ENCODE measurements at places on chromosomes 3 and 15.

- DNase-seq, result no peak
- H3K4me1 ChIP-seq, result no peaks in the 10 kb centered on the region
- H3K27ac ChIP-seq, result no peak overlapping the region
- no peaks in the 10 kb centered on the region for H3K27me3 ChIP-seq
- H3K36me3 ChIP-seq, result no peaks in the 10 kb centered on the region
- no peak overlapping the region for H3K4me3 ChIP-seq
Measured at GRCh38 chr3:11910971-11911531, 64.4 kb upstream of the TAMM41 start.

- no peak overlapping the region for H3K27ac ChIP-seq
- H3K27me3 ChIP-seq, result no peaks in the 10 kb centered on the region
- H3K4me1 ChIP-seq, result no peaks in the 10 kb centered on the region
- no peaks in the 10 kb centered on the region for H3K36me3 ChIP-seq
- DNase-seq, result no peak
Measured at GRCh38 chr3:186705882-186706780, 11.0 kb upstream of the KNG1 start.

DNA sequence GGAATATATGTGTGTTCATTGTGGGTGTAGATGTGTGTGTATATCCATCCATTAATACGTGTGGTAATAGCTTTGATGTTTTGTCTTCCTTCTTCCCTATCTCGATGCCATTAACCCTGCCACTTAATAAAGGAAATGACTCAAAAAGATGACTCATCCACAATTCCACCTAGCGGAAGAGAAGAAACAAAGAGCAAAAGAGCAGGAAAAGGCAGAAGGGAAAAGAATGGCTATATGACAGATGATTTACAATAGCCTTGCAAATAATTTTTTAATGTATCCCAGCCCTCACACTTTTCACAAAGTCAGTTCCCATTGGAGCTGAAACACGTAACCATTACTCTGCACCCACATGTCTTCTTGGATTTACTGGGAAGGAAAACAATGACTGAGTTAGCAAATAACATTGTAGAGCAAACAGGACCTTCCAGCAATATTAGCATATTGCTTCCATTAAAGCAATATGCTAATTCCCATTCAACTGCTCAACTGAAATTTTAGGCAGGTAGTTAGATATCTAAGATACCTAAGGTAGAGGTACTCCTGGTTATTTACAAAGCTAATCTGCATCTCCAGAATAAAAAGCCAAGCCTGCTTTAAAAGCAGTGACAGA, 197.2 kb downstream of the KCNAB1 start:
- H3K4me1 ChIP-seq, result no peaks in the 10 kb centered on the region
- no peaks in the 10 kb centered on the region for H3K36me3 ChIP-seq
- no peaks in the 10 kb centered on the region for H3K27me3 ChIP-seq
- no peak for DNase-seq
- H3K27ac ChIP-seq, result no peak overlapping the region

- no peaks in the 10 kb centered on the region for H3K36me3 ChIP-seq
- H3K27ac ChIP-seq, result no peak overlapping the region
- H3K4me1 ChIP-seq, result peaks cover 30% of the 10 kb centered on the region
- DNase-seq, result no peak
- peaks cover 100% of the 10 kb centered on the region for H3K27me3 ChIP-seq
- H3K4me3 ChIP-seq, result no peak overlapping the region
Measured at GRCh38 chr3:128490915-128491690, 1.9 kb downstream of the GATA2 start.

GRCh38 chr15:101029971-101030661, 111.0 kb downstream of the LRRK1 start:
- DNase-seq, result peak; percentile 4
- no peaks in the 10 kb centered on the region for H3K27me3 ChIP-seq
- no peaks in the 10 kb centered on the region for H3K4me1 ChIP-seq
- H3K27ac ChIP-seq, result no peak overlapping the region

- no peaks in the 10 kb centered on the region for H3K27me3 ChIP-seq
- peak; percentile 29 for DNase-seq
- H3K4me1 ChIP-seq, result no peaks in the 10 kb centered on the region
- H3K27ac ChIP-seq, result no peak overlapping the region
Measured at GRCh38 chr3:107753494-107753893, 230.7 kb downstream of the BBX start.

- peak; percentile 12 for DNase-seq
- H3K4me1 ChIP-seq, result peaks cover 14% of the 10 kb centered on the region
- no peaks in the 10 kb centered on the region for H3K27me3 ChIP-seq
- H3K4me3 ChIP-seq, result no peak overlapping the region
- peaks cover 7% of the 10 kb centered on the region for H3K36me3 ChIP-seq
Measured at GRCh38 chr3:40313975-40314860, 4.7 kb downstream of the EIF1B start.

- H3K27ac ChIP-seq, result no peak overlapping the region
- no peak for DNase-seq
- H3K4me3 ChIP-seq, result no peak overlapping the region
- no peaks in the 10 kb centered on the region for H3K4me1 ChIP-seq
- no peaks in the 10 kb centered on the region for H3K36me3 ChIP-seq
- H3K27me3 ChIP-seq, result peaks cover 40% of the 10 kb centered on the region
Measured at GRCh38 chr15:60118146-60118545, 114.0 kb downstream of the FOXB1 start.

- no peaks in the 10 kb centered on the region for H3K36me3 ChIP-seq
- H3K27me3 ChIP-seq, result no peaks in the 10 kb centered on the region
- peak overlapping the region; percentile 72 for H3K27ac ChIP-seq
- H3K4me3 ChIP-seq, result no peak overlapping the region
Measured at GRCh38 chr3:152595975-152596821, 238.7 kb upstream of the P2RY1 start.

DNA sequence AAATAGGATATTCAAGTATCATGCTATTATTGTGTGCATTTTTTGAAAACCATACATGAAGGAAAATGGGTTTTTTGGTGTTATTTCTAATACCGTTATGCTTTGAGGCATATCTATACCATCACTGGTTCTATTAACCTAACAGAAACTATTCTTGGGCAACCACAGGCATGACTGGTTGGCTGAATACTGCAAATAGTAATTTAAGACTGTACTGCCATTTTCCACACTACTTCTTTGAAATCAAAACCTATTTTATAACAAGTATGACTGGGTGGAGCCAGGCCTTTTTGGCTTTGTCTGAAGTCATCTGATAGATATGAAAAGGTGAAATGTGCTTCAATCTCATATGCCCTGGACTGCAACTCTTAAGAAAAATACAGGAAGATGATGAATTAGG, 115.1 kb downstream of the ULK4 start:
- H3K27ac ChIP-seq, result no peak overlapping the region
- peaks cover 4% of the 10 kb centered on the region for H3K4me1 ChIP-seq
- H3K4me3 ChIP-seq, result no peak overlapping the region
- no peak for DNase-seq

DNA sequence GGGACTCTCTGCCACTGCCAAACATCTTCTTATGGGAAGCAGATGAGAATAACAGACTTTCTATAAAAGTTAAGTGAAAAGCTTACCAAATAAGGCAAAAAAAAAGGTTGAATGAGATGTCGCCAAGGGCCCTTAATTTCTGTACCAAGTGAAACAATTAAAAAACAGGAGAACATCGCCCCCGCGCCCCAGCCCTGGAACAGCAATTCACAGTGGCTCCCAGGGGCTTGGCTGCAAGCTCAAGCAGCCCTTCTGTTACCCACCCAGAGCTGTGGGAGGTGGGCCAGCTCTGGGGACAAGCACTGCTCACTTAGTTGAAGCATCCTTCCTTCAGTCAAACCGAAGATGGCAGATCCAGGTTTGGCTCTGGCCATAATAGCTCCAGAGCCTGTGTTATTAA, 208.0 kb downstream of the ERC2 start:
- H3K36me3 ChIP-seq, result no peaks in the 10 kb centered on the region
- no peak overlapping the region for H3K27ac ChIP-seq
- H3K4me1 ChIP-seq, result no peaks in the 10 kb centered on the region
- no peak for DNase-seq

GRCh38 chr3:152021951-152022461, 148.6 kb downstream of the SUCNR1 start:
- DNase-seq, result no peak
- no peaks in the 10 kb centered on the region for H3K27me3 ChIP-seq
- H3K36me3 ChIP-seq, result no peaks in the 10 kb centered on the region
- no peak overlapping the region for H3K4me3 ChIP-seq
- peaks cover 8% of the 10 kb centered on the region for H3K4me1 ChIP-seq

GRCh38 chr3:57093971-57094535, 33.6 kb downstream of the SPATA12 start:
- no peak overlapping the region for H3K27ac ChIP-seq
- no peaks in the 10 kb centered on the region for H3K27me3 ChIP-seq
- no peak overlapping the region for H3K4me3 ChIP-seq
- H3K4me1 ChIP-seq, result peaks cover 13% of the 10 kb centered on the region
- H3K36me3 ChIP-seq, result no peaks in the 10 kb centered on the region

GRCh38 chr3:96478496-96478895, 335.9 kb upstream of the EPHA6 start:
- H3K27ac ChIP-seq, result no peak overlapping the region
- no peak overlapping the region for H3K4me3 ChIP-seq
- H3K27me3 ChIP-seq, result no peaks in the 10 kb centered on the region
- H3K36me3 ChIP-seq, result no peaks in the 10 kb centered on the region
- no peaks in the 10 kb centered on the region for H3K4me1 ChIP-seq

DNA sequence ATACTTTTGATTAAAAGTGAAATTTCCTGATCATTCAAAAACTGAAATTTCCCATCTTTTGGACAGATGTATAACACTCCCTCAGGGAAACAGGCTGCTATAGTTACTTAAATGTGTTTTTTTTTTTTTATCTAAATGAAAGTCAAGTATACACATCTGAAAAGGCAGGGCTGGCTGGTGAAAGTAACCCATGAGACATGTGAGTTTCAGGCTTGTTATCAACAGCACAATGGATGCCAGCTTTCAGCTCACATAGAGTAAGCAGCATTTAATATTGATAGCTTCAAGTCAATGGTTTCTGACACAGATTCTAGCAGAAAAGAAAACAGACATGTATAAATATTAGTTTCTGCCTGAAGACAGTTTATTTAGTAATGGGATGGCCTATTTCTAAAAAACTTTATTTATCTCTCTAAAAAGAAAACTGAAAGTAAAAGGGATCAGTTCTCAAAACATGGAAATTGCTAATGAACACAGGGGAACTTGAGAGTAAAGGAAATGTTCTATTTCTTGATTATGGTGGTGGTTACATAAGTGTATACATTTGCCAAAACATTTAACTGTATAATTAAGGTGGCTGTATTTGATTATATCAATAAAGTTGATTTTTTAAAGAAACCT, 89.7 kb upstream of the CMC1 start:
- H3K4me1 ChIP-seq, result peaks cover 22% of the 10 kb centered on the region
- H3K27ac ChIP-seq, result peak overlapping the region; percentile 40
- H3K36me3 ChIP-seq, result no peaks in the 10 kb centered on the region
- no peaks in the 10 kb centered on the region for H3K27me3 ChIP-seq
- DNase-seq, result no peak

DNA sequence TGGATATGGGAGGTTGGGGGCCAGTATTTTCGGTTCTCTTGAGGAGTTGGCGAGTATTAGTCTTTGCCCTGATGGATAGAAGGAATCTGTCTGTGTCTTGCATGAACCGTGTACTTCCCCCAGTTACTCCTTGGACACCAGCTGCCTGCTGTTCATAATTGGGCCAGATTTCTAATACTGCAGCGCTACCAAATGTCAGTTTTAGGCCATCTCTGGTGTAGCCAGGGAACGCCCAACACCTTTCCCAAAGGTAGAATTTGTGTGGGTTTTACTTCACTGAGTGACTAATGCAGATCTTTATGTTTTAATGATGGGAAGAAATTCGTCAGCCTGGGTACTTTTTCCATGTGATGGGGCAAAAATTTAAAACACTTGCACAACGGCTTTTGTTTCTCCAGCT, 18.4 kb downstream of the FLNB start:
- peak overlapping the region; percentile 46 for H3K27ac ChIP-seq
- no peak for DNase-seq
- H3K4me3 ChIP-seq, result no peak overlapping the region
- H3K4me1 ChIP-seq, result peaks cover 58% of the 10 kb centered on the region
- no peaks in the 10 kb centered on the region for H3K27me3 ChIP-seq
- no peaks in the 10 kb centered on the region for H3K36me3 ChIP-seq

DNA sequence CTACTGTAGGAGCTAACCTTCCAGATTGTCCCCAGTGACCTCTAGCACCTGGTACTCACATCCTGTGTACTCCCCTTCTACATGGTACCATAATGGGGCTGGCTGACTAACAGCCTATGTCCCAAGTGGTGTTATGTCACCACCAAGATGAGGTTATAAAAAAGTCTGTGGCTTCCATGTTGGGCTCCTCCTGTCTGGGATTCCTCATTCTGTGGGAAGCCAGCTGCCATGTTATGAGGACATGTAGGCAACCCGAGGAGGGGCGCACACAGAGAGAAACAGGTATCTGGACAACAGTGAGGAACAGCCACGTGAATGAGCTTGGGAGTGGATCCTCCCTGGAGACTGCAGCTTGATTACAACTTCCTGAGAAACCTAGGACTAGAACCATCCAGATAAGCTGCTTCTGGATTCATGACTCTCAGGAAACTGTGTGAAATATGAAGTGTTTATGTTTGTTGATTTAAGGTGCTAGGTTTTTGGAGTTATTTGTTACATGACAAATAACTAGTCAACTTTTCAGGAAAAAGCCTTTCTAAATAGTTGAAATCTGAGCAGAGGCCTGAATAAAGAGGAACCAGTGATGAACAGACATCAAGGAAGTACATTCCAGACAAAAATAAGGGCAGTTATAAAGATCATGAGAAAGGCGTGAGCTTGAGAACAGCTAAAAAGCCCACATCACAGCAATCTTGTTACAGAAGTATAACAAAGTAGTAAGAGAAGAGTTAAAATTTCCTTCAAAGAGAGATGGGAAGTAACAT, 21.7 kb downstream of the GOLIM4 start:
- no peaks in the 10 kb centered on the region for H3K27me3 ChIP-seq
- H3K36me3 ChIP-seq, result no peaks in the 10 kb centered on the region
- peaks cover 3% of the 10 kb centered on the region for H3K4me1 ChIP-seq
- DNase-seq, result no peak

DNA sequence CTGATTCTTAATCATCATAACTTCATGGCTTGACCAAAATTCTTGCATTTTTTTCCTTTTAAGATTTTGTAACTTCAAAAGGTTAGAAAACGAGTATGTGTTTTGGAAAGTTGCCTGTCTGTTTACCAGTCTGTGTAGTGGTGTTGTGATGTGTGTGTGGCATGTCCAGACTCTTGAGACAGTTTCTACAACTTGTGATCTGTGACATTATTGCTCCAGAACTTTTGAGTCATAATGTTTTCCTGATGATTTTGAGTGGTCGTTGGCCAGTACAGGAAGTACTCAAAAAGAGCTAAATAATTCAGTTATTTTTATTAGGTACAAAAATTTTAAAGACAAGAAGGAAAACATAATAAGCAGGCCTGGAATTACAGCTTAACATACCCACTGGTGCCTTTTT, 229.0 kb upstream of the C2CD4B start:
- no peaks in the 10 kb centered on the region for H3K36me3 ChIP-seq

DNA sequence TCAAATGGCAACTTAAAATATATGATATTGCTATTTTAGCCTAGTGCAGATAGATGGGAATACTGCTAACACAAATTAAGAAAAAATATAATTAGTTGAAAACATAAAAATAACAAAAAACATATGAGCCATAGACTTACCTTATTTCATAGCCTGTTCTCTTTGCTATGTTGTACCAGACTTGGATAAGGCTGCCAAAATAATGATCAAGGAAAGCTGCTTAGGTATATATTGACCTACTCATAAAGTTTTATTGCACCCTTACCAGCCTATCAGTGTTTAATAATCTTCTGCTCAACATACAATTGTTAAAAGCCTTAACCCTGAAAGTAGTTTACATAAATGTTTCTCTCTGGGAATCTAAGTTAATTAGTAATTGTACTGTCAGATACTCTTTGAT, at the start of gene SI:
Gene SI (minus strand): TSS at position 204 of the 400 bp plus-strand sequence. CDS start 2,484 bp downstream, outside the sequence.
- H3K27ac ChIP-seq, result no peak within 1 kb of the TSS
- DNase-seq, result no peak
- H3K4me1 ChIP-seq, result peaks cover 8% of the 10 kb centered on the region
- H3K27me3 ChIP-seq, result no peaks in the 10 kb centered on the region
- no peak within 1 kb of the TSS for H3K4me3 ChIP-seq

Data from transverse colon (tissue), 4 donors.